ENCODE measurements at places on chromosomes 6 and 20. TPM values are rescaled to one million over a fixed set of nuclear protein-coding genes. Genes with fewer than 3 reads are reported as not detected.

DNA sequence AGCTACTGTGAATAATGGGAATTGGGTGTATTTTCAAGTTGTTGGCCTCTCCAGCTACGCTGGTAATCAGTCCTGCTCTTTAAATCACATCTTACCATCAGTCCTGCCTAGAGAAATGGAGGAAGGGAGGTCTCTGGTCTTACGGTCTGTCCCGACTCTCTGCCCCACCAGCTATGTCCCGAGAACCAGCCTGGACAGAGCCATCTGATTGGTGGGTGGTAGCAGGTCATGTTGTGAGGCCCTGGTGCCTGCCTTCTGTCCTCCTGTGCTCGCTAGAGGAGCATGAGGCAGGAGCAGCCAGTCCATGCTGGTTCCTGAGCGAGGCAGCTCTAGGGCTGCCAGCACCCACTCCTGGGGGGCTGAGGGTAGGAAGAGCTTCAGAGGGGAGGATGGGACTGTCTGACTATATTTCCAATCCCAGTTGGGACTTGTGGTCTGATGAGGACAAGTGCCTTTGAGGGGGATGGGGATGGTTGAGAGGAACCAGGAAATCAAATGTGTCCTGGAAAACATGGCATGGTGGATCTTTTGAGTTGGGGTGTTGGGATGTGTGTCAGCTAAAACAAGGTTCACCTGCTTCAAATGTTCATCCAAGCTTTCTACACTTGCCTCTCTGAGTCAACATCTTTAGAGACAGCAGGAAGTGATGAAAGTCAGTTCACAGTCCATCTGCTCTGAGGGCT is 33.0 kb downstream of the SYNJ2 start:
- DNase-seq: no peak

DNA sequence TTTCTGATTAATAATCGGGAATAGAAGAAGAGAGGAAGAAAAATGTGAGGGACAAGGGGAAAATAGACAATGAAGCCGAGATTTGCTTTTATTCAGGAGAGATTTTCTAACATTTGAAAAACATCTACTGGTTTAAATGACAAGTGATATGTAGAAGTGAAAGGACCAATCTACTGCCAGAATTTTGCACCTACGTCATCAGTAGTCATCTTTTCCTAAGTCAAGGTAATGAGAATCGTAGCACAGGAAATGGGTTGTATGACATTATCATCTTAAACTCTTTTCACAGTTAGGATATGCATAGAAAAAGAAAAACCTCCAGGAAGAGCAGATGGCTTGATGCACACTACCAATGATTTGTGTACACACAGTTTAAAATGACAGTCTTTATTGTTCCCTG is 45.3 kb upstream of the RAB32 start:
- DNase-seq: no peak

DNA sequence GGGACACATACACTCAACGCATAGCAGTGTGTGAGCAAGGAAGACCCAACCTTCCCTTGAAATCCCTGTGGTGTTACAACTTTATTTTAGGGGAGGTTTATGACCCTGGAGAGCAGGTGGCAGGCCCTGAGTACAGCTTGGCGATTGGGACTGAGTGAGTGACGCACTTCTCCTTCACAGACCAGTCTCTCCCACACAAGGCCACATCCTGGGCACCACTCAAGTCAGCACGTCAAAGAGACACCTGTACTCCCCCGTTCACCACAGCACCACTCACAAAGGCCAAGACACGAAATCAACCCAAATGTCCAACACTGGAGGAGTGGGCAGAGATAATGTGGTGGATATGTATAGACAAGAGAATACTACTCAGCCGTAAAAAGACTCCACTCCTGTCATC is 57.0 kb upstream of the FRMD1 start:
- DNase-seq: no peak

- DNase-seq: no peak
Measured at GRCh38 chr20:1566701-1567100, 9.2 kb upstream of the SIRPD start.

- DNase-seq: no peak
Measured at GRCh38 chr6:133214267-133214666, 26.9 kb upstream of the EYA4 start.

- DNase-seq: no peak
Measured at GRCh38 chr6:73353636-73354593, at the start of gene DPPA5. Gene DPPA5 (minus strand): TSS chr6:73354276. CDS start chr6:73354225, 51 bp downstream.

DNA sequence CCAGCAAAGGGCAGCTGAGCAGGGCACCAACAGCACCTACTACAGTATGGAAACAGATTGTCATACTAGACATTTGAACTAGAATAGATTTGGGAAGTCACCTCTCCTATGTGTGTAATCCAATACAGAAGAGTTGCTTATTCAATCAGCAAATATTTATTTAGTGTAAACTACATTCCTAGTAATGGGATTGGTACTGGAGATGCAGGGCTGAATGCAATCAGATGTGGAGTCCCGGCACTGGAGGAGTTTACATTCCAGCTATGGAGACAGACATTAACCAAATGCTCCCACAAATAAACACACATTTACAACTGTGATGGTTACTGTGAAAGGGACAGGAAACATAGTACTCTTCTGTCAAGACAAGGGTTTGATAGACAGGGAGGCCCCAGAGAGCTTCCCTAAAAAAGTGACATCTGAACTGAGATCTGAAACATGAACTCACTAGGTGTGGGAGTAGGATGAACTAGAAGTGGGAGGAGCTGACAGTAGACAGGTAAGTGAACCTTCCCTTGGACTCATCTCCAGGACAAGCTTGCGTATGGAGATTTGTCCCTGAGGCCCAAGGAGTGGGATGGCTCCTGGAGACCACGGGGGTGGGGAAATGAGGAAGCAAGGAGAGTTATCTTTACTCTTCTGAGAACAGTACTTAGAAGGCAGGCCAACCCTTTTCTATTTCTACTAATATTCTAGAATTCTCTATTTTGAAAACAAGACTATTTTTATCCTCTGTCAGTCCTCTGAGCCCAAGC is 420.5 kb downstream of the MAFB start:
- no peak for DNase-seq

DNA sequence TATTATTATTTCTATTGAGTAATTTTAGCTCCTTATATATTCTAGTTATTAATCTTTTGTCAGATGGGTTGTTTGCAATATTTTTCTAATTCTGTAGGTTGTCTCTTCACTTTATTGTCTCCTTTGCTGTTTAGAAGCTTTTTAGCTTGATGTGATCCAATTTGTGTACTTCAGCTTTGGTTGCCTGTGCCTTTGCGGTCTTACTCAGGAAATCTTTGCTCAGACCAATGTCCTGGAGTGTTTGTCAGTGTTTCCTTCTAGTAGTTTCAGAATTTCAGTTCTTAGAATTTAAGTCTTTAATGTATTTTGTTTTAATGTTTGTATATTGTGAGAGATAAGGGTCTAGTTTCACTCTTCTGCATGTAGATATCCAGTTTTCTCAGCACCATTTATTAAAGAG is 916.0 kb upstream of the EYS start:
- no peak for DNase-seq

GRCh38 chr6:127276331-127276730 is 9.7 kb downstream of the RNF146 start:
- no peak for DNase-seq

DNA sequence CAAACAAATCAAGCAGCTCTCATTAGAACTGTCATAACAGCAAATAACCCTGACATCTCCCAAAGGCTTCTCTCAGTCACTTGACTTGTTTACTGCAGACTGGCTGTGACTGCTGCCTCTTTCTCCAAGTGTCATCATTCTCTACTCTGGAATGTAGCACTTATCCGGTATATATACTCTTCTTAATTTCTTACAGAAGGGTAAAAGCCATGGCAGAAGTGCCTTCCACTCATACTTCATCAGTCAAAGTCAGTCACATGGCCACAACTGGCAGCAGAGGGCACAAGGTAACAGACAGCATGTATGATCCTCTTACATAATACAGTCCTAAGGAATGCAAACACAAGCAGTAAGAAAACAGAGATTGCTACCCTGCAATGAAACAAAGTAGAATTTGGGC is 9.3 kb downstream of the NAPB start:
- DNase-seq: no peak

DNA sequence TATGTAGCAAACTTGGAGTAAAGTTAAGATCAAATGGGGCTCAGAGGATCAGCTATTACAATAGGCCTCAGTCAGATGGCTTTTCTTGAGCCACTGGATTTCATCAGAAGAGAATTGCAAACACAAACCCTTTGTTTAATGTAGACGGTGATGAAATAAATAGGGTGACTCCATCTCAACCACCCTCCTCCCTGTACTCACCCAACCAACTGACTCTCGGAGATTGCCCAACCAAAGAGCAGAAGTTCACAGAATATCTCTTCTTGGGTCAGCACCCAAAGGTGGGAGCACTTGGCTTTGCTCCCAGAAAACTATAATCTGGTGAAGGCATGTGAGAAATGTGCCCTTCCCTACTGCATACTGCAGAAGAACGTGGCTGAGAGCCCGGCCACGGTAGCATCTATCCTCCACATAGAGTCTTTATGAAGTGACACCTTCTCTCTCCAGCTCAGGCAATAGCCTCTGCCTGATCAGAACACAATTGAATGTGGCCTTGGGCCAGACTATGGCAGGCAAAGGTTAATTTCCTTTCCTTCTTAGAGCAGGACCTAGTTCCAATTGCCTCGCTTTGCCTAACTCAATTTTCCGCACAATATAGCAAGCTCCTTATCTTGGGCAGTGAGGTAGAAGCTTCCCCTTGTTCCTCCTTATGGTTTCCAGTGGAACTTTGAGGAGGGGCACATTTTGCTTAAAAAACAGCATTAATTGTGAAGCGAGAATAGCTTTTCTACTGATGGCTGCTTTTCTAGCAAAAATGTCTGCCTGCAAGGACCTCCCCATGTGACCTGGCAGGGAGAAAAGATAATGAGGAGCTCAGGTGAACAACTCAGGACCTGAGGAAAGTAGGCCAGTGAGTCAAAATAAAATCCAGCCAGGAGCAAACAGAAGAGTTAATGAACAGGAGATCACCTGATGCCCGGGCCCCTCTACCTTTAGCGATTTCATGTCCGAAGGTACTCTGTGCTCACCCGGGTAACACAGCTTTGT is 79.4 kb downstream of the GFOD1 start:
- DNase-seq: no peak

GRCh38 chr20:37502654-37503053 is 18.4 kb upstream of the NNAT start:
- no peak for DNase-seq

DNA sequence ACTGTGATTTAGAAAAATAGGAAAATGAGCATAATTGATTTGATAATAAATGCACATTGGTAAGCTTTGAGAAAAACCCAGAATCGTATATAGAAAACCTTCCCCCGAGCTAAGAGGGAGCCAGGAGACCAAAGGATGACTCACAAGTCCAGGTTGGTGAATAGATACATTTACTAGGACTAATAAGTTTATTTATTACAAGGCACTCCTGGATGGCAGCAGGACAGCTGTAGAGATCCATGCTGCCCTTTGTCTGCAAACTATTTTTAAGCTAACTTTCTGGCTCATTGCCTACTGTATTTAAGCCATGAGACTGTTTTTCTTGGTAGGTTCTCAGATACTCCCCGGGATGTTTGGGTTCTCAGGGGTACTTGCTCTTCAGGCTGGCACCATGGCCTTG is 13.4 kb downstream of the CASP8AP2 start:
- DNase-seq: no peak

GRCh38 chr6:19478992-19479391 is 358.2 kb upstream of the ID4 start:
- DNase-seq: no peak

- no peak for DNase-seq
Measured at GRCh38 chr20:63627751-63628245, 897 bp upstream of the GMEB2 start.

DNA sequence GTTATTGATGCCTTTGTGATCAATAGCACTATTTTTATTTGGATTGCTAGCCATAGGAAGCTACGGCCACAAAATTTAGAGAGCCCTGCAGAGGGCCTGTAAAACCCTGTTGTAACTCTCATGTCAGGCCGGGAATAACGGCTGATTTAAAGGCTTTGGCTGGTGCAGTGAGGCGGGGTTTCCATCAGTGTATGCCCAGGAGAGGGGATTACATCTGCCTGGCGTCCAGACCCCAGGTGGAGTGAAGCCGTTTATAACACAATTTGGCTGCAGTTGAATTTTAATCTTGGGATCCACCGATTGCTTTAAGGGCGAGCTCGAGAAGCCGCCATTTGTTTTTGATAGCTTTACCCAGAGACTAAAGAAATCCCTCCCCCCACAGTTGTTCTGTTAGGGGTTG is 29.1 kb upstream of the APCDD1L start:
- no peak for DNase-seq

- DNase-seq: no peak
Measured at GRCh38 chr20:29314294-29314693, 1943.2 kb upstream of the DEFB115 start.

DNA sequence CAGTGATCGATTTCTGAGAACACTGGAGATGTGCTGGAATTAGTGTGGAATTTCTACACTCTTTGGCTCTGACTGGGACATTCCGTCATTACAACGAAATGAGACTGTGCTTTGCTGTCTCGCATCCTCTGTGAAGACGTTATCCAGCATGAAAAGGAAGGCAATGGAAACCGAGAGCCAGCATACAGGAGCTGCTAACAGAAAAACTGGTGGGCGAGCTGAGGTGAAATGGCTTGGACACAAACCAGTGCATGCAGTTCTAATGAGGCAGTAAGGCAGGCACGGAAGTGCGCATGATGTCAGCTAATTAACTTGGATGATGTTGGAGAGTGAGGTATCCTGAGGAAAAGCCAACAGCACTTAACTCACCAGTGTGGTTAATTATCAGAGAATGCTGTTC is 202.8 kb upstream of the AGPAT4 start:
- no peak for DNase-seq

DNA sequence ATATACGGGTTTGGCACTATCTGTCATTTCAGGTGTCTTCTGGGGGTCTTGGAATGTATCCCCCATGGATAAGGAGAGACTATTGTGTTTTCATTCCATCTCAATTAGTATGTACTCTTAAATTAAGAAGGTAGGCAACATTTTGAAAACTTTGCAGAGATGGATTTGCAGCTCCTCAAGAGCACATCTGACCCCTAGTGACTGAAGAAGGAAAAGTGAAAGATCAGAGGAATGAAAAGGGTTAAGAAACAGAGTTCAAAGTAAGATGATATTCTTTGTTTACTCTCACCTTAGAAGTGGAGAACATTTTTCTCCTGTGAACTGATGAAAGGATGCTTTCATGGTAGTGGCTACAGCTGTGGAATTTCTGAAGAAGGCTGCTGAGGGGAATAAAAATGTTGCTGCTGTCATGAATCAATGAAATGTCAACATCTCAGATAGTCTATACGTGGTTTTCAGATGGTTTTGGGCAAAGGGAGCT is 41.5 kb downstream of the SH3BGRL2 start:
- no peak for DNase-seq

GRCh38 chr20:58388028-58388601 is 914 bp upstream of the VAPB start:
- no peak for DNase-seq

TOX2 gene
- total RNA-seq: 4.8 TPM

PLCG1 gene
- 61.1 TPM for total RNA-seq

PTGIS gene
- total RNA-seq: not detected

BNIP5 gene
- total RNA-seq: 0.10 TPM

XKR7 gene
- total RNA-seq: 0.12 TPM

REM1 gene
- total RNA-seq: not detected

OPRM1 gene
- not detected for total RNA-seq

Data from activated B cell treated with CpG ODN at 0.5 μM for 24 hours (primary cell).